ENCODE measurements at places on chromosomes 7 and 10. TPM values are rescaled to one million over a fixed set of nuclear protein-coding genes. Genes with fewer than 3 reads are reported as not detected.
A peak's percentile ranks its signal among the peaks of the same experiment; 100 is the strongest.

The PPP1R3A gene
- not detected for total RNA-seq

The SVOPL gene
- 0.34 TPM for total RNA-seq

The PPP1R3C gene
- total RNA-seq: 4.9 TPM

The UBN2 gene
- 17.1 TPM for total RNA-seq

The GFRA1 gene
- total RNA-seq: 24.2 TPM

The PLOD3 gene
- 164 TPM for total RNA-seq

The PTER gene
- 2.5 TPM for total RNA-seq

The ATRNL1 gene
- total RNA-seq: 15.8 TPM

- no peak overlapping the region for H3K4me3 ChIP-seq
- no peaks in the 10 kb centered on the region for H3K36me3 ChIP-seq
- DNase-seq: no peak
These were observed 625.4 kb upstream of the FOXK1 start for GRCh38 chr7:4056552-4057288.

DNA sequence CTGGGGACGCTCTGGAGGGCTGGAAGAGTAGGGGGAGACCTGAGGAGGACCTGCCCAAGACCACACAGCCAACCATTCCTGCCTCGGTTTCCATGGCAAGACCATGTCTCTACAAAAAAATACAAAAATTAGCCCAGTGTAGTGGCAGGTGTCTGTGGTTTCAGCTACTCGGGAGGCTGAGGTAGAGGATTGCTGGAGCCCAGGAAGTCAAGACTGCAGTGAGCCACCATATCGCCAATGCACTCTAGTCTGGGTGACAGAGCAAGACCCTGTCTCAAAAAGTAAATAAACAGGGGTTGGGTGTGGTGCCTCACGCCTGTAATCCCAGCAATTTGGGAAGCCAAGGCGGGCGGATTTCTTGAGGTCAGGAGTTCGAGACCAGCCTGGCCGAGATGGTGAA is 48.7 kb downstream of the CLIP2 start:
- H3K36me3 ChIP-seq: no peaks in the 10 kb centered on the region
- no peak overlapping the region for H3K4me3 ChIP-seq
- no peaks in the 10 kb centered on the region for H3K27me3 ChIP-seq
- H3K4me1 ChIP-seq: peaks cover 7% of the 10 kb centered on the region
- no peak for DNase-seq
- no peak overlapping the region for H3K27ac ChIP-seq

GRCh38 chr10:51255381-51255780 is 181.1 kb downstream of the PRKG1 start:
- DNase-seq: no peak
- no peaks in the 10 kb centered on the region for H3K27me3 ChIP-seq
- H3K4me1 ChIP-seq: no peaks in the 10 kb centered on the region
- no peaks in the 10 kb centered on the region for H3K36me3 ChIP-seq
- H3K4me3 ChIP-seq: no peak overlapping the region

- no peak for DNase-seq
- no peak overlapping the region for H3K4me3 ChIP-seq
- no peaks in the 10 kb centered on the region for H3K4me1 ChIP-seq
- no peaks in the 10 kb centered on the region for H3K27me3 ChIP-seq
- no peak overlapping the region for H3K27ac ChIP-seq
- no peaks in the 10 kb centered on the region for H3K36me3 ChIP-seq
These were observed 99.0 kb downstream of the ADRA2A start for GRCh38 chr10:111175787-111176186.

- H3K27ac ChIP-seq: no peak overlapping the region
- no peaks in the 10 kb centered on the region for H3K27me3 ChIP-seq
- H3K4me3 ChIP-seq: no peak overlapping the region
- no peaks in the 10 kb centered on the region for H3K36me3 ChIP-seq
- H3K4me1 ChIP-seq: peaks cover 9% of the 10 kb centered on the region
These were observed 40.5 kb upstream of the RABGEF1 start for GRCh38 chr7:66699998-66700397.

GRCh38 chr7:32164341-32164996 is 94.3 kb upstream of the PDE1C start:
- peak; percentile 78 for DNase-seq
- H3K36me3 ChIP-seq: no peaks in the 10 kb centered on the region
- H3K4me1 ChIP-seq: peaks cover 38% of the 10 kb centered on the region
- no peak overlapping the region for H3K4me3 ChIP-seq
- H3K27ac ChIP-seq: peak overlapping the region; percentile 99
- H3K27me3 ChIP-seq: no peaks in the 10 kb centered on the region

GRCh38 chr7:75639886-75640190 is 98.9 kb downstream of the HIP1 start:
- peaks cover 14% of the 10 kb centered on the region for H3K4me1 ChIP-seq
- H3K36me3 ChIP-seq: no peaks in the 10 kb centered on the region
- no peak for DNase-seq
- H3K4me3 ChIP-seq: peak overlapping the region; percentile 66
- no peak overlapping the region for H3K27ac ChIP-seq
- no peaks in the 10 kb centered on the region for H3K27me3 ChIP-seq

DNA sequence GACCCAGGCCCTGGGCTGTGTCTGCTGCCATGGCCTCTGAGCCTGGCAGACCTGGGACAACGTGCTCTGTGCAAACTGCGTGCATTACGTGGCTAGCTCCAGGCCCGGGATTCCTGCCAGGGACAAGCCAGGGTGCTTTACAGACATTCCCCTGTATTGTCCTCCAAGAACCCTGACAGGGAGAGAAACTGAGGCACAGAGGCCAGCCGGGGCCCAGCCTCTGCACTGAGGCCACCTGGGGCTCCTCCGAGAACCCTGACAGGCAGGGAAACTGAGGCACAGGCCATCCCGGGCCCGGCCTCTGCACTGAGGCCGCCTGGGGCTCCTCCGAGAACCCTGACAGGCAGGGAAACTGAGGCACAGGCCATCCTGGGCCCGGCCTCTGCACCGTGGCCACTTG is 64.9 kb downstream of the CFAP46 start:
- no peaks in the 10 kb centered on the region for H3K27me3 ChIP-seq
- no peaks in the 10 kb centered on the region for H3K36me3 ChIP-seq
- H3K27ac ChIP-seq: no peak overlapping the region
- H3K4me3 ChIP-seq: no peak overlapping the region
- DNase-seq: no peak

- H3K27ac ChIP-seq: no peak overlapping the region
- peaks cover 15% of the 10 kb centered on the region for H3K36me3 ChIP-seq
These were observed 89.8 kb upstream of the SAMD8 start for GRCh38 chr10:75021379-75022249.

- DNase-seq: no peak
- H3K36me3 ChIP-seq: no peaks in the 10 kb centered on the region
- H3K4me1 ChIP-seq: no peaks in the 10 kb centered on the region
- no peaks in the 10 kb centered on the region for H3K27me3 ChIP-seq
- H3K27ac ChIP-seq: no peak overlapping the region
- no peak overlapping the region for H3K4me3 ChIP-seq
These were observed 30.1 kb upstream of the PRTFDC1 start for GRCh38 chr10:24982319-24983112.

- H3K4me3 ChIP-seq: peak overlapping the region; percentile 67
- H3K27ac ChIP-seq: no peak overlapping the region
- DNase-seq: peak; percentile 14
- H3K27me3 ChIP-seq: no peaks in the 10 kb centered on the region
These were observed 133.8 kb upstream of the ZNF92 start for GRCh38 chr7:65239707-65240352.

Data from astrocyte (in vitro differentiated cells and primary cell).